A172 (cell line): ENCODE measurements at places on chromosomes 7 and 10.

GRCh38 chr7:80027611-80028173, 106.9 kb upstream of the GNAI1 start:
- no peak for DNase-seq

DNA sequence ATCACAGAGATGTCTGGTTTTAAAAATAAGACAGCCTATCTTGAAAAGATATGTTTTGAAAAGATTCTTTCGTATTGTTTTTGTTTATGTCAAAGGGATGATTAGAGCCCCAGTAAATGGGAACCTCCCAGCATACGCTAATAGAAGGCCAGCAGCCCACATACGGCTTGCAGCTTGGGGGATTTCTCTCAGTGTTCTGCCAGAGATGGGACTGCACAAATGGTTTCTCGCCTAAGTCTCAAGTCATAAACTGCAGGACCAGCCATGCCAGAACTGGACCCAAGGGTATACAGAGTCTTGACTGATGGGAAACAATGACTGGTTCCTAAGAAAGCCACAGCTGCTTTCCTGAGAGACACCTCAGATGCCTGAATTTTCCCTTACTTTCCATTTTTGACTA, 306.9 kb upstream of the DGKB start:
- DNase-seq = no peak

- DNase-seq = no peak
These were observed 7.1 kb downstream of the CPA5 start for GRCh38 chr7:130351791-130352090.

DNA sequence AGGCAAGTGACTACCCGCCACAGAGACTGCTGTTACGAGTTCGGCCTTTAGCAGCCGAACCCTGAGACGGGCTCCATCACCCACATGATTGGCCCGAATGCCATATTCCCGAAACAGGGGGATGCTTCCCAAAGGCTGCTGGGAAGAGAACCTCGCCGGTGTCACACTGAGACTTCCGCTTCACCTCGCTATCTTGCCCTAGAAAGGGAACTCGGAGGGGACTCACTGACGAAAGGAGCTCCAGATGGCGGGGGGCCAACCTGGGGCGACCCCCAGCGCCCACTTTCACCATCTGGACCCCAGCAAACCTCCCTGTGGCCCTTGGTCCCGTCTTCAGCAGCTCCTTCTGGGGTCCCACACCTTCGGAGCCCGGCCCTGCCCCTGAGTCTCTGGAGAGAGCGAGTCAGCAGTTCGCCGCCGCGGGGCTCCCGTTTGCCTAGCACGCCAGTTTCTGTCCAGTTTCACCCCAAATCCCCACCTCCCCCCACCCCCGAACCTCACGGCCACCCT, 529 bp downstream of the HPS1 start:
- peak; percentile 19 for DNase-seq

DNA sequence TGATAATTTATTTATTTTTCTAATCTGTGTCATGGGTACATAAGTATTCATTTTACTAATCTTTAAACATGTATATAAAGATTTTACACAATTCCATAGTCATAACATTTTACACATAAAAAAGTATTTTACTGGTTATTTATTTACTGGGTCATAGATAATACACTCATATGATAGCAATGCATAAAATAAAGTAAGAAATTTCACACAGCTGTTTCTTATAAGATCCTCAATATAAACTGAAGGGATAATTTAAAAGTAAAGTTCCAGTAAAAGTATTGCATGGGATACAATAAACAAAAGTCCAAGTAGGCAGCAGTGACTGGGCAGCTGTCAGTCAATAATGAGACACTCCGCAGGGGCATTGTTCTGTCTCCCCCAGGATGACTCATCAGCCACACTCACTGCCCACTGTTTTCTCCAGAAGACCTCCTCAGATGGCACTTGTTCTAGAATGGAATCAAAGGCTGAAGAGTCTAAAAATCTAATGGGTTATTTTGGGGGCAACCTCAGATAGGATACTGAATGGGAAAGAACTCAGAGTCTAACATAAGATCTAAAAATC, 32.7 kb downstream of the DPY19L1 start:
- DNase-seq = peak; percentile 31

DNA sequence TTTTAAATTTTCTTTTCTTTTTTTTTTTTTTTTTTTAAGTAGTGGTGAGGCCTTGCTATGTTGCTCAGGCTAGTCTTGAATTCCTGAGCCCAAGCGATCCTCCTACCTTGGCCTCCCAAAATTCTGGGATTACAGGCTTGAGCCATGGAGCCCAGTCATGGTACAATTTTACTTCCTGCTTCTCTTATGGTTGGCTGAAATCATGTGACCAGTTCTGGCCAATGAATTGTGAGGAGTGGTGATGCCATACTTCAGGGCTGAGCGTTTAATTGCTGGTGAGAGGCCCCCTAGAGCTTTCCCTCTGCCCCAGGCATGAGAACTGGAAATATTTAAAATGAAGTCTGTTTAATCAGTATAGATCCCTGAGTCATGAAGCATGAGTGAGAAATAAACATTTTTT, 22.2 kb upstream of the BAIAP2L1 start:
- DNase-seq = peak; percentile 54
